ENCODE measurements at places on chromosomes 7 and 10.

GRCh38 chr7:97342512-97342911, 225.0 kb downstream of the SDHAF3 start:
- DNase-seq = no peak

- no peak for DNase-seq
These were observed 22.0 kb upstream of the CTTNBP2 start for GRCh38 chr7:117895276-117895675.

DNA sequence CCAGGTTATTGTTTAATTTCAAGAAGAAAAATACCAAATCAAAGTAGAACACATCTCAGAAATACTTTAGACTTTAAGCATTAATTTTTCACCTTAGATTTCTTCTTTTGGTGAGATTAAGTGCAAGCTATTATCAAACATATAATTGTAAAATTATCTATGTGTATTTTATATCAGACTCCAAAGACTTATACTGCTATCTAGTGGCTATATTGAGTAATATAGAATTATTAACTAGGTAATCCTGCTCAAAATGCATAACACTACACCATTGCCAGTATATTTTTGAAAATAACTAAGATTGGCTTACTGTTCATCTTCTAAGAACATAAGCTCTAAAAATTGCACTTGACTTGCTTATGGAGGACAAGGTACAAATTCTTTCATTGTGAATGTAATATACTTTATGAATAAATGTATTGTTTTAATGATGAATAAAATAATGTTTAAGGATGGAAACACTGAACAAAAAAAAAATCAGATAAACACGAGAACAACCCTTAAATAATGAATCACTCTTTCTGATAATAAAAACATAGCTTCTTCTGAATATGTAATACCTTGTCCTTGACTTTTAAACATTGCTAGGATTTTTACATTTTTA, 86.7 kb upstream of the GNAI1 start:
- DNase-seq = no peak

DNA sequence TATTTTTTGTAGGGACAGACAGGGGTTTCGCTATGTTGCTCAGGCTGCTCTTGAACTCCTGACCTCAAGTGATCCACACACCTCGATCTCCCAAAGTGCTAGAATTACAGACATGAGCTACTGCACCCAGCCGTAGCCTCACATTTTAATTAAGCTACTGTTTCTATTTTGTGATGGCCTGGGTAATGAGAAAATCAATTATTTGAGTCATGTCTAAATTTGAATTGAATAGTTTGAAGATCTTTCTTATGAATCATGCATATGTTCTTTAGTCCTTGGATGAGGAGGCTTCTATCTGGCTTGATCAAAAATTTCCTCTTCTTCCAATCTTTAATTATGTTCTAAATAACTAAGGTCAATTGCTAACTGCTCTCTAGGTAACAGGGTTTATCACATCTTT, 175.0 kb downstream of the REEP3 start:
- DNase-seq = no peak

- no peak for DNase-seq
These were observed 353.2 kb downstream of the ADRA2A start for GRCh38 chr10:111430070-111430469.

GRCh38 chr7:2646680-2647571, 15.1 kb downstream of the TTYH3 start:
- DNase-seq = no peak

- DNase-seq = no peak
These were observed 608.9 kb downstream of the CNTNAP2 start for GRCh38 chr7:146725520-146725919.

- DNase-seq = no peak
These were observed 152.2 kb downstream of the DNAJB6 start for GRCh38 chr7:157488966-157489365.

GRCh38 chr10:94103801-94104221, 110.1 kb downstream of the PLCE1 start:
- DNase-seq = no peak

DNA sequence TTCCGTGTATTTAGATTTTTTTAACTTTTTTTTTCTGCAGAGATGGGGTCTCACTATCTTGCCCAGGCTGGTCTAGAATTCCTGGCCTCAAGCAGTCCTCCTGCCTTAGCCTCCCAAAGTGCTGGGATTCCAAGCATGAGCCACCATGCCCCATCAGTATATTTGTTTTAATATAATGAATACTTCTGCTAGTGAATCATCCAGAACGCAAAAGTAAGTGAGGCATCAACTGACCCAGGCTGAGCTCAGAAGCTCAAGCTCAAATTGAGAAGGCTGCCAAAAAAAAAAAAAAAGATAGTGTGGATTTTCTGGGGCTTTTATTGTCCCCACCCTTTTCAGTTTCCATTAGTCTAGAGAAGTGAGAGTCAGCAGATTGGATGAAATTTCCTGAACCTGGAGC, 39.0 kb upstream of the TECTB start:
- DNase-seq = no peak

DNA sequence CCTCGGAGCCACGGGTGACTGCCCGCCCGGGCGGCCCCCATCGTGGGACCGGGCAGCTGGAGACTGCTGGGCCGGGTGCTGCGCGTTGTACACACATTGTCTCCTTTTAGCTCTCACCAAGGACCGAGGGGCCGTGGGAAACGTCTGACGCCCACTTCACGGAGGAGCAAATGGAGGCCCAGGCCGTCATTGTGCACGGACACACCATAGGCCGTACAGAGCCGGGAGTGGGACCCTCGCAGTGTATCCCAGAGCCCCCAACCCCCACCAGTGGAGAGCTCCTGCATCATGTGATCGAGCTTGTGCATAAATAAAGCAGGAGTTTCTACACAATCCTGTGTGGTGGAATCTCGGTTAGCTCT, 722 bp downstream of the DENND10 start:
- DNase-seq = no peak

DNA sequence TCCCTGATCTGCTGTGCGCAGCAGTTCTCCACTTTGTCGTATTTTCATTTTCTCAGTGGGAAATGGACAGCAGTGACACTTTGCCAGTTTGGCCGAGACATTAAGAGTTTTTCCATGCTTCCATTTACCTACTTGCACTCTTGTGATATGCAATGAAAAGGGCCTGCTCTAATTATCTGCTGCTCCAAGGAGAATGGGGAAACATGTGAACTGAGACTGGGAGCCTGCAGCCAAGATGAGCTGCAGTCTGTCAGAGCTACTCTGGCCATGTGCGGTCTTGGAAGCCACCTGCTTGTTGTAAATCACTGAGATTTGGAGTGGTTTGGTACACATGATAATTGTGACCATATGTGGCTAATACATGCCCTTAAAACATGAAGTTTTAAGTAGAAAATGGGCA, 586.6 kb upstream of the POT1 start:
- DNase-seq = no peak

- DNase-seq = no peak
These were observed 80.2 kb downstream of the HTR7 start for GRCh38 chr10:90777621-90778020.

GRCh38 chr10:95739056-95739455, 16.9 kb upstream of the ENTPD1 start:
- no peak for DNase-seq

GRCh38 chr10:64112701-64113355, 591.6 kb downstream of the REEP3 start:
- no peak for DNase-seq

- no peak for DNase-seq
These were observed 41.7 kb downstream of the SP8 start for GRCh38 chr7:20744954-20745446.

- no peak for DNase-seq
These were observed 33.3 kb upstream of the EBLN1 start for GRCh38 chr10:22250897-22251660.

- DNase-seq = no peak
These were observed 96.6 kb upstream of the TMEM196 start for GRCh38 chr7:19869979-19870378.

DNA sequence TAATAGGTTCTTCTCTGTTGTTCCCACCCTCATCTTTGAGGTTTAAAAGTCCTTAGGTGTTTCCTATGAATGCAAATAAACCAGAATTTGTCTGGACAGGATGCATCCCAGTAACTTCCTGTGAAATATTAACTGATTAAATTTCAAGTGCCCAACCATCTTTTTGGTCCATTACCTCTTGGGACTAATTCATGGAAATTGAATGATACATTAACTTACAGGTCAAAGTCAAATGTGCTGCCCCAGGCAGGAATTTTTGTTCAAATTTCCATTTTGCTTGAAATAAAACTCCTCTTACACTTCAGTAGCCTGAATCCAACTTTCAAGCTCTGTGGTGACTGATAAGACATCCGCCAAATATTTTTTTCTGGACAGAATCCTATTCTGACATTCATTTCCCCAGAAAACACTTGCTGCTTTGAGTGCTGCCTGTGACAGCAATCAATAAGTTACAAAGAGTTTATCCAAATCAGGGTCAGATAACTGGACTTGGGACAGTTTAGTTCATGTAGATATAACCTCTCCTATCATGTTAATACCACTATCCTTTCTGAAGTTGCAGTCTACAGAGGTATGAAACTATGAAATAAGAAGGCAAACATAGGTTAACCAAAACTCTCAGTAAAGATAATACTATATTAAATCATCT, 383.5 kb downstream of the POM121L12 start:
- no peak for DNase-seq

DNA sequence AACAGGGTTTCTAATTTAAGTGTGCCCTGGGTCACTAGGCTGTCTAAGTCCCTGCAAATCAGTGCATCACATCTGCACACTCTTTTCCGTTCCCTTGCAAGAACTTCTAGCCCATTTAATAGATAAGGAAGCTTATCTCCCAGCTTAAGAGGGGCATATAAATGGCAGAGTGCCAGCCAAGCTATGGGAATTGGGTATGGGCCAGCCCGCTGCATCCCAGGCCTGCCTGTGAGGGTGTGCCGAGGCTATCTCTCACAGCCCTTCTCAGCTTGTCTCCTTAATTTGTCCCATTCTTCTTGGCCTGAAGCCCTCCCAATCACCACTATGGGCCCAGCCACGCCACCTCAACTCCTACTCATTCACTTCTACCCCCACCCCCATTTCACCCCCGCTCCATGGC, 14.7 kb downstream of the AQP1 start:
- no peak for DNase-seq

DNA sequence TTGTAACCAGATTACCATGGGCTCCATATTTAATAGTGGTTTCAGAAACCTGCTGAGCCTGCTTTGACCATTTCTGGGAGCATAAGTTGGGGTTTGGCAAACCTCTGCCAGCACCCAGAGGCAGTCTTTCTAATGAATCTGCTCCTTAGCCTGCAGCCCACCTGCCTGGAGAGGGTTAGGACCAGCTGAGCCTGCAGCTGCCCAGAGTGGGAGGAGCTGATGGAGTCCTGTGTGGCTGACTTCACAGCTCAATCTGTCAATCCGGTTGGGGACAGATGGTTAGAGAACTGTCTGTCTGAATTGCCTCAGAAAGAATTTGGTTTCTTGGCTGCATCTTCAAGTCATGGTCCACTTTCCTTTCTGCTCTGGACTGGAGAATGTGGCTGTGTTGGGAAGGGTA, 444.6 kb downstream of the NRG3 start:
- DNase-seq = no peak

GRCh38 chr7:77558284-77558967, 21.3 kb downstream of the PTPN12 start:
- DNase-seq = no peak

- no peak for DNase-seq
These were observed 18.5 kb downstream of the SLC13A4 start for GRCh38 chr7:135709508-135709907.

DNA sequence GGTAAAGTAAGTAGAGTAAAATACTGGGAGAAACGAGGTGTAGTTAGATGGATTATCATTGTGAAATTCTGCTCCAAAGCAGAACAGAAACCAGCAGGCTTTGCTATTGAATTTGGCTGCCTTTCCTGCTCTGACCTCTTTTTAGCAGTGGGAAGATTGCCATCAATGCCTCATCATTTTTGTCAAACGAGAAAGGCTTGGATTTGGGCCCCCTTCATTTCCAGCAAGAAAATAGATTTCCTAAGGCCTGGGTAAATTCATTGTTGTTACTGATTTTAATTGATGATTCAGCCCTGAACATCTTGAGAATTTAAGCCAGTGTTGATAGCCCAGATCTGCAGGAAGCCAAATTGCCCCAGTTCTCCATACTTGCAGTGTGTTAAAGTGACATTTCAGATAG, 35.2 kb upstream of the ASAH2 start:
- DNase-seq = no peak

GRCh38 chr10:86371116-86371515, 4.5 kb upstream of the GRID1 start:
- no peak for DNase-seq

DNA sequence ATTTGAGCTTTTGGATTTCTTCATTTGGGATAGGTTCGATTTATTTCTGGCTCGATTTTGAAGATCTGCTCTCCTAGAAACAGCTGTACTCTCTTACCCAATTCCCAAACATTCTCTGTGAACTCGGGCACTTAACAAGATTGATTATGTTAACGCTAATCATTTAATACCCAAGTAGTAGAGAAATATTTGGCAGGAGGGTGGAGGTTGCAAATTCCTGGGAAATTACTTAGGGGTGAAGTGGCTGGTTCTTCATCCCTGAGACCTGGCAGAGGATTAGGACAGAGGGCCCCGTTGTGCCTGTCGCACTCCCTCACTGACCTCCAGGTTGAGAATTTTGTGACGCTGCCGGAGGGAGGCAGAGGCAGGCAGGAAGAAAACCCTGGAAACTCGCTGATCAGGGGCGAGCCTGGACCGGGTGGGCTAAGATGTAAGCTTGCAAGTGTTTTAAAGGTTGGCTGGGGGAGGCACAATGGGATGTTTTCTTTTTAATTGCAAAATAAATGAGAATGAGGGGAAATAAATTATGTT, 182.6 kb downstream of the TCF7L2 start:
- DNase-seq = no peak

GRCh38 chr7:139118805-139119485, 9.4 kb upstream of the ZC3HAV1 start:
- no peak for DNase-seq

DNA sequence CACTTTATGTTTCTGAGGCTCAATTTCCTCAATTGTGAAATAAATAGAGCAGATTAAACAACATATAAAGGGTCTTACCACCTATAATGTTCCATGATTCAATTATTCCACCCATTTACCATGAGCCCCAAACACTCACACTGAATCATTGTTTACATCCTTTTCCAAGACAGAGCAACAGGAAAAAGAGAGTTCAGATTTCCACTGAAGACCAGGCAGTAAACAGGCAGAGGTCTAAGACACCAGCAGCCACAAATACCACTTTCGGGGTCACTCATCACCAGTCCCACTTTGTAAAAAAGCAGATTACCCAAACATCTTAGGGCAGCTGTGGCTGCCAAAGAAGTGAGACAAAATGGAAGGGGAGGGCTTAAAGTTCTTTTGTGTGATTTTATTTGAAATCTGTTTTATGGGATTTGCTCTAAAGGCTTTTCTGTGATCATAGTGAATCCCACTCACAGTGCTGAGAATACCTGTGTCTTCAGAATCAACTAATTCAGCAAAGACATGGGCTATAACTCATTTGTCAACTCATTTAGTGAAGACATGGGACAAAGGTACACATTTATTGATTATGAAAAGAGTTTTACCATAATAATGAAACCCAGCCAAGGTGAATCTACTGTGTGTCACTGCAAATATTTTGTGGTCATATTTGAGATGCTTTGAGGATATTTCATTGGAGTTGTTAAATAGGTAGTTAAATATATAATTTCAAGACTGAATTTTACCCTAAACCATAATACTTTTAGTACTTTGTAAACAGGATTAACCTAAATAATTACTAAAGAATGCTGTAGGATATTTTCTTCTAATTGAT, 24.8 kb upstream of the DLD start:
- no peak for DNase-seq

GRCh38 chr7:105621176-105621575, 39.9 kb upstream of the EFCAB10 start:
- DNase-seq = no peak
